ENCODE measurements at places on chromosomes 5 and 9. TPM values are rescaled to one million over a fixed set of nuclear protein-coding genes. Genes with fewer than 3 reads are reported as not detected.

The NR3C1 gene
- total RNA-seq = 62.8 TPM

The PDZD2 gene
- not detected for total RNA-seq

DNA sequence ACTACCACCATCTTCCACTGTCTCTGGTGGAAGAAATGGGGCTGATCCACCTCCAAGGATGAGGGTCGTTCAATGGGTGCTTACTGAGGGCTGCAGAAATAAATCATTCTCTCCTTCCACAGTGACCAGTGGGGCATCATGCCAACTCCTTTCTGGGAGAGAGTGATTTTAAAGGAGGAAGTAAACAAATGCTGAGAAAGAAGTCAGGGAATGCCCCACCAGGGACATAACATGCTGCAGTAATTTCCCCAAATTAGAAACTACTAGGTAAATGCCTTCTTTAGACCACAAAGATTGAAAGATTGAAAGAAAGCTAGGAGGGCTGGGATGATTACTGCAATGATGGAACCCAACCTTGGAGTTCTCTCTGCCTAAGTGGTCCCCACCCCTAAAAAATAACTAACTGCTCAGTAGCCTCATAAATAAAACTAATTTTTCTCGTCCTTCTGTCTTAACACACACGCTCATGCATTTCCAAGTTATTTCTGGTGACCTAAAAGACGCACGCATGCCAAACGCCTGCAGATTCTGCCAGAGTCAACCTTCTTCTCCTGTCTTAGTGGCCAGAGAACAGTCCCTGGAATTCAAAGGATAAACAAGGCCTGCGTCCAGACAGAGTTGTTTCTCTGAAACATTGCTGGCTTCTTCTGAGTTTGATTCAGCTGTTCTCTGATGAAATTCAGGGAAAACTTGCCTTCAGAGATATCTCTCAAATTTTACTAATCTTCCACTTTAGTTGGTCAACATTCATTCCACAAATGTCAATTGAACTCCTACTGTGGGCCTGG is 250.0 kb downstream of the NR3C1 start:
- peak; percentile 97 for DNase-seq

DNA sequence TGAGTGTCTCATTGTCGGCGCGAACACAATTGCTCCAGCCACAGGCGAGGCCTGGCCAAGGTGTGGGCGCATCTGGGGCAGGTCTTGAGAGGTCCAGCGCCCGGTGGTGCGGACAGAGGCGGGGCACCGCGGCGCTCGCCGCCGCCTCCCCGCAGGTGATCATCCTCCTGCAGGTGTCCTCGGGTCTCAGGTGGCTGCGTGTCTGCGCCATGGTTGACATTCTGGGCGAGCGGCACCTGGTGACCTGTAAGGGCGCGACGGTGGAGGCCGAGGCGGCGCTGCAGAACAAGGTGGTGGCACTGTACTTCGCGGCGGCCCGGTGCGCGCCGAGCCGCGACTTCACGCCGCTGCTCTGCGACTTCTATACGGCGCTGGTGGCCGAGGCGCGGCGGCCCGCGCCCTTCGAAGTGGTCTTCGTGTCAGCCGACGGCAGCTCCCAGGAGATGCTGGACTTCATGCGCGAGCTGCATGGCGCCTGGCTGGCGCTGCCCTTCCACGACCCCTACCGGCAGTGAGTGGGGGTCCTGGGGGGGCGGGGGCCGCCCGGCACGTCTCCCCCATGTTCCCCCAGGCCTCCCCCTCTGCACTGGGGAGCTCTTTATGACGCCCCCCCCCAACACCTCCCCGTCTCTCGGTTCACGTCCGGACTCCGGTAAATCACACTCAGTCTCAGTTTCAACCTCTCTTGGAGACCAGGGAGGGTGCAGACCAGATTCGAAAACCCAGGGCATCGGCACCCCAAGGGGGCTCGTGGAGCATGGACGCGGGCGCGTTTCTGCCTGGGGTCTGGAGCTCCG is 446 bp downstream of the NXNL2 start:
- no peak for DNase-seq

Data from IMR-90 (cell line).